ENCODE measurements at places on chromosomes 5 and 9. TPM values are rescaled to one million over a fixed set of nuclear protein-coding genes. Genes with fewer than 3 reads are reported as not detected.

The SLC6A19 gene
- not detected for total RNA-seq

The ARID3C gene
- 0.26 TPM for total RNA-seq

The HMMR gene
- 13.2 TPM for total RNA-seq

The RNF208 gene
- total RNA-seq: 0.39 TPM

The ATP10B gene
- total RNA-seq: not detected

The UBAC1 gene
- total RNA-seq: 25.0 TPM

The DTWD2 gene
- 8.0 TPM for total RNA-seq

All from articular chondrocyte of knee joint (primary cell).